ENCODE measurements at places on chromosomes 3 and 15.
A peak's percentile ranks its signal among the peaks of the same experiment; 100 is the strongest.

GRCh38 chr3:171346582-171347300 is 113.5 kb downstream of the TNIK start:
- no peak for DNase-seq

GRCh38 chr15:96051598-96051997 is 278.9 kb upstream of the NR2F2 start:
- DNase-seq = no peak

GRCh38 chr3:155512867-155513261 is 219.4 kb upstream of the STRIT1 start:
- DNase-seq = no peak

DNA sequence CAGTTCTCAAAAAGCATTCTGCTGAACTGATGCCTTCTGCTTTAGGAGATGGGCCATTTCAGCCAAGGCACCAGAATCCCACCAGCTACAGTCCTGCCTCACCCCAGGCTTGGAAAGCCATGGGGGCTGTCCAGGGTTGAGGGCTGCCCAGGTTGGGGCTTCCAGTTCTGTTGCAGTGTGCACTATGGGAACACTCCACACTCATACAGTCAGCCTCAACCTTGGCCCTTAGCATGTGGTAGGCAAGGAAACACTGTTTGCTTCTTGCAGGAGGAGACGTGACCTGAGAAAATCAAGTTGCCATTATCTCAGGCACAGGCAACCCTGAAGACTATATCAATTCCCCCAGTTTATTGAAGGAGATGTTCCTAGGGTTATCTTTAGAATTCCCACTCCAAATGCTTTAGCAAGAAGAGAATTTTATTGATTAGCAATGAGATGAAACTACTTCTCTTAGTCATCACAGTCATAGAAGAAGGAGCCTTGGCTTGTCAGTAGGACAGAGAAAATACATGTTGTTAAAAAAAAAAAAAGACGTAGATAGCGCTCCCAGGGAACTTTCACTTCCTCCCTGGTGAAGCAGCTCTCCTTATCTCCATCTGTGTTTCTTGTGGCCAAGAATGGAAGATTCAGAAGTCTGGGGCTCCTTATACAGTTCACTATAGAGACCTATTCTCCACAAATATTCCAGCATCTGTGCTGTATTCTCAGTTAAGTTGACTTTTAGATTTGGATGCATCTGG is 38.3 kb upstream of the IL12A start:
- no peak for DNase-seq

DNA sequence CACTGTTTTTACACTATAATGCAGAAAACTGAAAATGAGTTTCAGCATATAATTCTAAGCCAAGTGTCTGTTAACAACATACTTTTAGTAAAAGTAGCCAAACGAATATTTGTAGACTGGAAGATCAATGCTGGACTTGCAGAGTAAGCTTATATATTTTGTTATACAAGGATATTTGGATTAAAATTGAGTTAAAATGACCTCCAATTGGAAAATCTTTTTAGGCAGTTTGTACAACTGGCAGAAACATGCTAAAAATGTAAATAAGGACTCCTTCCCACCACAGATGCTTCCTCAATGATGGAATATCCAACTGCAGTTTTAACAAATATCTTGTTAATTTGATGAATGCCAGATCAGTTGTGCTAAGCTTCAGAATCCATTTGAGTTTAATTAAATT is 25.3 kb downstream of the ZBBX start:
- no peak for DNase-seq

DNA sequence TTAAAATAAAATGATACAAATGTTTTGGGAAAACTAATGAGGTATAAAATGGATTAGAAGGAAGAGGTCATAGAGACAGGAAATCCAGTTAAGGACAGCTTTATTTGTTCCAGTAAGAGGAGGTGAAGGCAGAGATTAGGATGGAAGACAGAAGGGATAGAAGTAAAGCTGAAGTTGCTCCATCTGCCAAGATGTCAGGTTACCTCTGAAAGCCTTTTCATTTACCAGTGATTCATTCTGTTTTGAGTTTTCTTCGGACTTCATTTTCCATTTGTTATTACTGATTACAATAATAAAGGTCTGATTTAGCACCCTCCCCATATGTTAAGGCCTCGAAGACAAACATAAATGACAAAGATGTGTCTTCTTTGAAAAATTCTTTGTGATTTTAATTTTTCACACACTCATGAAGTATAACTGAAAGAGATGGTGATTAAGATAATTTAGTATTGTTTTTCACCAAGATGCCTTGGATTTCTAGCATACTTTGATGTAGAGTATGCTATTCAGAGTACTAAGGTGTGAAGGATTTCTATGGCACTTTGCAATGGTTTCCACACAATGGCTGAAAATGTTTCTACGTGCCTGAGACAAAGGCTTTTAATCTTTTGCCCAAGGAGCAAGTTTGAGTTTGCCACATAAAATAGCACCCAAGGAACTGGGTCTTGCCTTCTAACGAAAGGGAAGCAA is 75.4 kb upstream of the PLAAT1 start:
- DNase-seq = no peak

DNA sequence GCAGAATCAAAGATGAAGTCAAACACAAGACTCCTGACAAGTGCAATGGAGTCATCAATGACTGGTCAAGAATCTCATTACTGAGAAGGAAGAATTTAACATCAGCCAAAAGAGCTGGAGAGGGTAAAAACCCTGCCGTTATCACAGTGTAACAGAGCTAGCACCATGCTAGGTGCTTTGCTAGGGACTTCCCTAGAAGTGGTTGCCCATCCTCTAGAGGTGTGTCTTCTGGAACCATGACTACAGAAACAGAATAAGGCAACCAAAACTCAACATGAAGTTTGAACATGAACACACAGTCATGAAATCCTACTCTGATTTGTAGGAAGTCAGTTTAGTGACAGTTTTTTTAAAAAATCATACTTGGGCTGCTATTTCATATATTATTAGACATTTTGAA is 9.5 kb downstream of the ACAD11 start:
- DNase-seq = no peak

GRCh38 chr3:44510000-44510368 is 32.5 kb upstream of the ZNF445 start:
- no peak for DNase-seq

GRCh38 chr15:66603301-66604179 is 37.7 kb upstream of the LCTL start:
- DNase-seq = peak; percentile 50

GRCh38 chr3:61575893-61576292 is 14.5 kb downstream of the PTPRG start:
- no peak for DNase-seq

DNA sequence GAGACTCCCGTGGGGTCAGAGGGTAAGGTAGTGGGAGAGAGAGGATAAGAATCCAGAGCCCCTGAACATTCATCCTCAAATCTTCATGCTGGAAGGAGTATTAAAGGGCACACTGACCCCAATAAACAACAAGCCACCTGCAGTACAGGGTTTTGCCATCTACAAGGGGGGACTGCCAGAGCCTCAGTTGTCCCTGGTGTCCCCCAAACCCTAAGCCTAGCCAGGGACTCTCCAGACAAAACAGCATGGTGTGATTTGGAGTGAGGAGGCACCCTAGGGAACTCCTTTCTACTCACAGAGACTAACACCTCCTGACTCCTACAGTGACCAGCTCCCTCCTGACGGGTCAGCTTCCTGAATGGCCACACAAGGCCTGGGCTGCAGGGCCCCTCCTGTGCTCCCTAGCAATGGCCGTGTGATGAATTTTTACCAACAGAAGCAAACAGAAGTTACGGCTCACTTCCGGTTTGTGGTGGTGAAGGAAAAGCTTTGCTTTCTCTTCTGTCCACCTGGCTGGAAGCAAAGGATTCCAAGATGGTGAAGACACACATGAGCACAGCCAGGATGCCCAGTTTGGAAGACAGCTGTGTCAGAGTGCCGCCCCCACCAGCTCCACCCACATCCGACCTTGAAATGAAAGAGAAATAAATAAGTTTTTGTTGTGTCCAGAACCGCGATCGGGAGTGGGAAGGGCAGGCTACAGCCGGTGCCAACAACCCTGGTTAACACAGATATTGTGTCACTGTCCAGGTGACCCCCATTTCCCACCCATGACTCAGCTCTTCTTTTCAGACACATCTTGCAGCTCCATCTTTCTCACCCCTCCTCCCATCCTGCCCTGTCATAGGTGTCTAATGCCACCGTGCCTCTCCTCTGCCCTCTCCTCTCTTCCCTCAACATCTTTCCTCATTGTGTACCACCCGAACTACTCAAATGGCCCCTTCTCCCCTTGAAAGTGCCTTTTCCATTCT is 69.6 kb upstream of the ATP13A3 start:
- DNase-seq = no peak

DNA sequence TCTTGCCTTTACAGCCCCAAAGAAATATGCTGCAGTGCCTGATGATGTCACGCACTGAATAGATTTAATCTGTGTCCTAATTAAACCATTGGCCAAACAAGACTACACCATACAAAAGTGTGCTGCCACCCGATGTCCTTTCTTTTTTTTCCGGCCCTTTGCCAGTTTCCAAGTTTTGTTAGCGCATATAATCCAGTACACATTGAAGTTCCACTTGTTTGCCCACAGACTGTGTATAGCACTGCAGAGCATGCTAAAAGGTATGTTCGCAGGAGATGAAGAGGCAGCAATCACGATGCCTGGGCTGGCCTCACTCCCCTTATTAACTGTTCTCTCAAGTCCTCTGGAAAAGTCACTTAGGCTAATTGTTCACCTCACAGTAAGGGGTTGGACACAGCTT is 26.8 kb downstream of the MRPS25 start:
- DNase-seq = no peak

- DNase-seq = no peak
These were observed 7.5 kb downstream of the OXTR start for GRCh38 chr3:8761866-8762265.

- no peak for DNase-seq
These were observed at the start of gene CCR1 for GRCh38 chr3:46208167-46208704. Gene CCR1 (minus strand): TSS chr3:46208313. CDS start chr3:46204313, 4,000 bp downstream.

DNA sequence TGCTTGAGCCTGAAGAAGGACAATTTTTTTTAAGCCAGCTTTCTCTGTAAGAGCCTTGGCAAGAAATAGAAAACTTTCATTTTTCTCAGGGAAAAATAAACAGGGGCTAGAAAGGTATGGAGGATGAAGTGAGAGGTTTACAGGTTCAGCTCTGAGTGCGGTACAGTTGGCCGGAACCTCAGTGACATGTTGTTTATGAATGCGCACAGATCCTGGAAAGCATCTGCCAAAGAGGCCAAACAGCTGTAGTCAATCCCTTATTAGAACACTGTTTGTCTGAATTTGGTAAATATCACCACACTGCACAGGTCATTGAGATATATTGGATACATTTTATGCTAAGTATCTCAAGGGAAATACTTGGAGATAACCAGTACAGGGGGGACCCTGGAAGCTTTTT is 561.8 kb upstream of the MDFIC2 start:
- no peak for DNase-seq

- no peak for DNase-seq
These were observed 57.8 kb downstream of the IMPG2 start for GRCh38 chr3:101262393-101263240.

GRCh38 chr3:145798696-145799537 is 362.1 kb downstream of the PLOD2 start:
- no peak for DNase-seq

GRCh38 chr3:108899530-108899929 is 54.1 kb downstream of the GUCA1C start:
- DNase-seq = no peak

DNA sequence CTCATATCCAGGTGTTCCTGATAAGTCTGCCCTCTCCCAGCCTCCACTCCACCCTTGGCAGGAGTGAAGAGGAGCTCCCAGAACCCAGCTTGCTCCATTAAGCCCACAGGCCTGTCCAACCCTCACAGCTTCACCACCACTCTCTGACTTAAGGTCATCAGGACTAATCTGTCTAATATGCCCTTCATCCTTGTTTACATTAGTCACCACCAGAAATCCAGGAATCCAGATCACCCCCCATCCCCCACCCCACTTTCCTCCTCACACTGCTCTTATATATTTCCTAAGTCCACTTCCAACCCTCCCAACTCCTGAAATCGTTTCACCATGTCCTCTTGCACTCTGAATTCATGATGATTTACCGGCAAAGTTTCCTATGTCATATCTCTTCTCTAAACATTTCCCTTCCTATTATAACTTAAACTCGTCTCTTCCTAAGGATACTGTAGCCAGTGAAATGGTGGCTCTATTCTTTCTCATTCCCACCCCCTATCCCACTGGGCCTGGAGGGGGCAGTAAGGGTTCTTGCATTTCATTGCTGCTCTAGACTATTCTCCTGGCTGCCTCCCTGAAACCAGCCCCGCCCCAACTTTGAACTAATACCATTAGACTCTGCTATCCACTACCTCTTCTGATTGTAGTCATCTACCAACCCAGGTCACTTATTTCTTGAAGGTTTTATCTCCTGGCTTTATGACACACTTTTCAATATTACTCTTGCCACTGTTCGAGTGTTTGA is 43.4 kb downstream of the PPP2R3A start:
- no peak for DNase-seq

DNA sequence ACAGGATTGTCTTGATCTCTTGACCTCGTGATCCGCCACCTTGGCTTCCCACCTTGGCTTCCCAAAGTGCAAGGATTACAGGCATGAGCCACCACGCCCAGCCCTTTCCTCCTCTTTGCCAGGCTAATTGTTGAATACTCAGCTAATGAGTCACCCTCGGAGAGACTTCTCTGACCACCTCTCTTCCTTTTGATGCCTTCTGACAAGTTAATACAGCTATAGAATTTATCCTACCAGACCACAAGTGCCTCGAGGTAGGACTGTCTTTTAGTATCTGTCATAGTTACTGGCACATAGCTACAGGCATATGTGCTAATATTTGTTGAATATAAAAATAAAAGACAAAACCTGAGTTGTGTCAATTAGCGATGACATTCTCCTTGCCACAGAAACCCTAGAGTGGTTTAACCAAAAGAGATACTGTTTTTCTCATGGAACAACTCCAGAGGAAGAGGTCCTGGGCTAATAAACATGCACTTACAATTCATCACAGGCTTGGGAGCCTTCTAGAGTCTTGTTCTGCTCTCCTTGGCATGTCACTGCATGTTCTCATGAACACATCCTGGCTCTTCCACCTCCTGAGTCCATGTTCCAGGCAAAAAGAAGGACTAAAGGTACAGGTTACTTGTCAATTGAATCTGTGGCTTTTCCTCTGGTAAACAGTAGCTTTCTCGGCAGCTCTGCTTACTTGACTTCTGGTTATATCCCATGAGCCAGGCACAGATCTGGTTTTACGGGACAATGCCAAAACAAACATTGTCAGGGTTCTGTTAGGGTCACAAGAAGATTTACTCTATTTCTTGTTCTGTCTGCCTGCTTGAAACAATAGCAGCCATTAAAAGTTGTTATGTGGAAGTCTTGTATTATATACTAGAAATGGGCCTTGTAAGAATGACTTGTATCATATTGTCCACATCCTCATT is 332.3 kb downstream of the THSD4 start:
- no peak for DNase-seq

DNA sequence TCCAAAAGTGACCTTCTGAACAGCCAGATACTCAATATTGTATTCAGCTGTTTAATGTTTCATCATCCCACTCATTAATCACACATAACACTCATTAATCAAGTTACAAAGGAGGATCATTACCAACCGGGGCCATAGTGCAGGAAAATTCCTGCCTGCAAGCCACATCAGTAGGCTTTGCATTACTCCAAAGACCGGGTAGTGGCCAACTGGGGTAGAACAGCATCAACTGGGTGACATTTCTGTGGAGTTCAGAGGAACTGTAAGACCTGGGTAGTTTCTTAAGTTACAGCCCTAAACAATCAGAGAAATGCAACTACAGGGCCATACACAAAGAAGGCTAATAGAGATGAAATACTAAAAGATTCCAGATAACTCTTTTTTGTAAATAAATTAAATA is 253.1 kb downstream of the WDR72 start:
- DNase-seq = no peak

- no peak for DNase-seq
These were observed 18.3 kb upstream of the IL20RB start for GRCh38 chr3:136939489-136939888.

- no peak for DNase-seq
These were observed 616.8 kb downstream of the TAFA4 start for GRCh38 chr3:68315546-68315945.
